Effector CD8-positive, alpha-beta T cell (primary cell): ENCODE measurements at places on chromosomes 2 and 18.

GRCh38 chr2:179107737-179108136, 57.8 kb upstream of the CCDC141 start:
- no peak for DNase-seq

GRCh38 chr2:126776692-126777619, 121.0 kb downstream of the GYPC start:
- DNase-seq: peak; percentile 64

- DNase-seq: no peak
Observed at GRCh38 chr2:12884713-12885282, 168.1 kb downstream of the TRIB2 start.

- no peak for DNase-seq
Observed at GRCh38 chr2:26564121-26564644, 77.0 kb downstream of the CIB4 start.
